Ovary (tissue), 10 donors: ENCODE measurements at places on chromosomes 1 and 21. TPM values are rescaled to one million over a fixed set of nuclear protein-coding genes. Genes with fewer than 3 reads are reported as not detected.
A peak's percentile ranks its signal among the peaks of the same experiment; 100 is the strongest.

TMEM82 gene
- not detected for total RNA-seq

TMIGD3 gene
- not detected for total RNA-seq

MAB21L3 gene
- not detected for total RNA-seq

ESRRG gene
- total RNA-seq: 1.2 TPM

CPLANE2 gene
- 11.7 TPM for total RNA-seq

MFSD2A gene
- 2.6 TPM for total RNA-seq

TNFSF18 gene
- 0.10 TPM for total RNA-seq

CXADR gene
- 4.6 TPM for total RNA-seq

- no peak overlapping the region for H3K27ac ChIP-seq
- no peaks in the 10 kb centered on the region for H3K36me3 ChIP-seq
- no peaks in the 10 kb centered on the region for H3K4me1 ChIP-seq
- no peak overlapping the region for H3K4me3 ChIP-seq
- no peak for DNase-seq
Observed at GRCh38 chr1:6976044-6976375, 190.8 kb downstream of the CAMTA1 start.

DNA sequence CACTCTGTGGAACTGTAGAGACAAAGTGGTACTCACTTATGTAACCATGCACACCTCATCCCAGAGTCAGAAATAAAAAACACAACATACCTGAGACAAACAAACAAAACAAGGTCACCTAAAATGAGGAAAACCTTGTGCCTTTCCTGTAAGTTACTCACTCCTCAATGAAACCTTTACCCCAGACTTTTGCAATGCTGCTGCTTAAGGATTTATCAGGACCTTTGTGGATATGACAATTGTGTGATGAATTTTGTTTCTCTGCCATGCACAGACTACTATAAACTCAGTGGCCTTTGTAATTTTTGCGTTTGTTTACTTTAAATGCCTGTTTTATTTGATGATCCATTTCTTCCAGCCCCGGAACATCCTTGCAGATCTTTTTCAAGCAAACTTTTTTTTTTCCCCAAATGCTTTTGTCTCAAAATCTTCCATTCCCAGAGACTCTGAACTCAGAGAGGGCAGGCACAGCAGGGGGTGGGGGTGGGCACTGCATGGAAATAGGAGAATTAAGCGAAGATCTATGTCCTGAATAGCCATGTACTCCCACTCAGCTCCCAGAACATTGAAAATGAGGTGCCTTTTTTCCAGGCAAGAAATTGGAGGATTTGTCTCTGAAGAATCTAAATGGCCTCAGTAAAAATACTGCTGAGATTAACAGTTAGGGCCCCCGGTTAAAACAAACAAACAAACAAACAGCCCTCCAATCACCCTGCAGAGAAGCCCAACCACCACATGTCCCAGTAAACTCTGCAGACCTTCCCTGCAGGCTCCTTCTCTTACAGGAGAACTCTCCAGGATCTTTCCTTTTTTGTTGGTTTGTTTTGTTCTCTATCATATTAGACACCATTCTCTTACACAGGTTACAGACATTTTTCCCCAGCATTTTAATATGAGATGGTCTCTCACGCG lies 22.6 kb upstream of the SIM2 start:
- H3K36me3 ChIP-seq: no peaks in the 10 kb centered on the region
- H3K27me3 ChIP-seq: no peaks in the 10 kb centered on the region
- DNase-seq: no peak

GRCh38 chr21:24938573-24938972 lies 668.7 kb downstream of the MRPL39 start:
- DNase-seq: no peak
- H3K36me3 ChIP-seq: no peaks in the 10 kb centered on the region
- H3K4me1 ChIP-seq: peaks cover 10% of the 10 kb centered on the region
- H3K27ac ChIP-seq: no peak overlapping the region

DNA sequence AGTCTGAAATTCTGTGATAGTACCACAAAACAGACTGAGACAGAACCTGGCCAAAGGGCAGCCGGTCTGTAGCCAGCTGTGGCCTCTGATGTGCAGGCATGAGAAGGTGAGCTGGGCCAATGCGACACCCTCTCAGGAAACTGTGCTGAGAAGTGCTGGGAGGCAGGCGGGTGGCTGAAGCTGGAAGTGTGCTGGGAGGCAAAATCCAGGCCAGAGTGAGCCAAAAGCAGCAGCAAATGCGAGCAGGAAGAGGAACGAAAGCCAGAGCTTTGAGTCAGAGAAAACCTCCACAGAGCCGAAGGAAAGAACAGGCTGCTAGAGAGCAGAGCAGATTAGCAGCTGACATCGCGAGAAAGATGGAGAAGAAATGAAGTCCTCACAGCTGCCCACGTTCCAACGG lies 10.2 kb upstream of the ATP13A2 start:
- H3K36me3 ChIP-seq: no peaks in the 10 kb centered on the region
- H3K27me3 ChIP-seq: no peaks in the 10 kb centered on the region
- no peaks in the 10 kb centered on the region for H3K4me1 ChIP-seq
- no peak overlapping the region for H3K27ac ChIP-seq
- no peak for DNase-seq
- no peak overlapping the region for H3K4me3 ChIP-seq

GRCh38 chr21:27812279-27812678 lies 845.4 kb upstream of the ADAMTS5 start:
- no peaks in the 10 kb centered on the region for H3K36me3 ChIP-seq
- H3K27ac ChIP-seq: no peak overlapping the region
- no peaks in the 10 kb centered on the region for H3K27me3 ChIP-seq
- DNase-seq: no peak
- H3K4me1 ChIP-seq: no peaks in the 10 kb centered on the region
- H3K4me3 ChIP-seq: no peak overlapping the region

- no peak overlapping the region for H3K4me3 ChIP-seq
- H3K4me1 ChIP-seq: no peaks in the 10 kb centered on the region
- no peak overlapping the region for H3K27ac ChIP-seq
- H3K36me3 ChIP-seq: no peaks in the 10 kb centered on the region
- DNase-seq: no peak
- H3K27me3 ChIP-seq: no peaks in the 10 kb centered on the region
Observed at GRCh38 chr1:217484871-217485270, 146.0 kb downstream of the GPATCH2 start.

- no peaks in the 10 kb centered on the region for H3K36me3 ChIP-seq
- DNase-seq: no peak
Observed at GRCh38 chr1:243968413-243968812, 82.7 kb upstream of the ZBTB18 start.

DNA sequence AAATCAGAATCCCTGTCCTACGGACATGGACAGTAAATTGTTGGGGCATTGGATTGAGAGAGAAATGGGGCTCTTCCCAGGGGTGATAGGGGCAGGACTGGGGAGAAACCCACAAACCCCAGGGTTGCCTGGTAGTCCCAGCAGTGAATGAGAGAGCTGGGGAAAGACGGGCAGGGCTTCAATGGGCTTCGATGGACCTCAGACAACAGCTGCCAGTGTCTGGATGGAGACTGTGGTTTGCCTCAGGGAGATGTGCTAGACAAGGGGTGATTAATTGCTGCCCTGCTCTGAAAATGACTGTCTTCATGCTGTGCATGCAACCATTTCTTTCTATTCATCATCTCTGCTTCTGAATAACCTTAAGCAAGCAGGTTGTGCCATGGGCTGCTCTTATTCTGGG lies 7.4 kb downstream of the GPR25 start:
- no peak overlapping the region for H3K4me3 ChIP-seq
- H3K27ac ChIP-seq: no peak overlapping the region
- H3K27me3 ChIP-seq: no peaks in the 10 kb centered on the region

GRCh38 chr1:167232801-167233200 lies 12.1 kb downstream of the POU2F1 start:
- H3K27ac ChIP-seq: no peak overlapping the region
- no peak overlapping the region for H3K4me3 ChIP-seq
- H3K36me3 ChIP-seq: no peaks in the 10 kb centered on the region
- peaks cover 4% of the 10 kb centered on the region for H3K4me1 ChIP-seq
- no peaks in the 10 kb centered on the region for H3K27me3 ChIP-seq
- DNase-seq: no peak

- H3K27me3 ChIP-seq: no peaks in the 10 kb centered on the region
- H3K4me1 ChIP-seq: peaks cover 2% of the 10 kb centered on the region
- H3K4me3 ChIP-seq: no peak overlapping the region
Observed at GRCh38 chr21:16517383-16517782, 787.6 kb downstream of the USP25 start.

DNA sequence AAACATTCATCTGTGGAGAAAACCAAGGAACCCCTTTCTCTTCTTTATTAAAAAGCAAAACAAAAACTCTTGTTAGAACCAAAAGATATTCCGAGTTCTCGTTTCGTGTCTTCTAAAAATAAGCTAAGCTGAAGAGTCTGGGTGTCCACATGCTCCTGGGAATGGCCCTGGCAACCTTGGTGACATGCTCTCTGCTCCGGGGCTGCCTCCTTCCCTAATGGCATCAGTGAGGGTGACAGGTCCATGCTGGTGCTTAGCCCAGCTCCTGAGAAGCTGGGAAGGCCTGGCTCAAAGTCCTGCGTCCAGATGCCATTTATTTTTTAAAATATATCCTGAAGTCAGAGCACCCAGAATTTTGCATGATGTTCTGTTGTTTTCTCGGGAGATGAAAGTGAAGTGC lies 24.6 kb upstream of the TRAPPC10 start:
- H3K36me3 ChIP-seq: no peaks in the 10 kb centered on the region
- H3K4me1 ChIP-seq: peaks cover 13% of the 10 kb centered on the region
- peak overlapping the region; percentile 32 for H3K27ac ChIP-seq
- H3K4me3 ChIP-seq: no peak overlapping the region
- H3K27me3 ChIP-seq: no peaks in the 10 kb centered on the region

- H3K27me3 ChIP-seq: no peaks in the 10 kb centered on the region
- H3K27ac ChIP-seq: no peak overlapping the region
- no peaks in the 10 kb centered on the region for H3K4me1 ChIP-seq
- no peaks in the 10 kb centered on the region for H3K36me3 ChIP-seq
- no peak for DNase-seq
- no peak overlapping the region for H3K4me3 ChIP-seq
Observed at GRCh38 chr1:28139025-28139712, 37.3 kb downstream of the PTAFR start.

- H3K27ac ChIP-seq: no peak overlapping the region
- no peaks in the 10 kb centered on the region for H3K27me3 ChIP-seq
- no peak for DNase-seq
- H3K4me1 ChIP-seq: peaks cover 2% of the 10 kb centered on the region
Observed at GRCh38 chr1:168110896-168111545, 25.7 kb downstream of the GPR161 start.

DNA sequence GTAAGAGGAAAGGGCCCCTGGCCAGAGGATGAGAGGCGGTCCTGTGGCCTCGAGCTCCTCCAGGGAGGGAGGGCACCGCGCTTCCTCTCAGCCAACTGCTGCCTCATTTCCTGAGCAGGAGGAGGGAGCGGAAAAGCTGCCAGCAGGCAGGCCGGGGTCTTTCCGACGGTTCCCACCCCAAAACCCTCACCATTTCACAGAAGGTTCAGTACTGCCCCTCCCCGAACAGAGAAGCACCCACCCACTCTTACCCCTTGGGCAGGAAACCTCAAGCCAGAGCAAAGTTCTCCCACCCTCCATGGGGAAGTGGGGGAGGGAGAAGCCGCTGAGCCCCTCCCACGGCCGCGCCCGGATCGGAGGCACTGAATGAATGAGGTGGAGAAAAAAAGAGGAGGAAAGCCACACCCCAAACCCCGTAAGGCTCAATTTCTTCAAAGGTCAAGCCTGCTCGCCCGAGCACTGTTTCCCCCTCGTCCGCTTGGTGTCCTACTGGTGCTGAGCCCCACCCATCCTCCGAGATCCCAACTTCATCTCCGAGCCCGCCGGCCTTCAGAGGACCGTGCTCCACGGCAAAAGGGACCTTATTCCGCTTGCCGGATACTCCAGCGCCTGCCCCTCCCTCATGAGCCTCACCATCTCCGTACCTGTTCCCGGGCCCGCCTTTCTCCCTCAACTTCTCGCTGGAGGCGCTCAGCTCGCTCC lies 9.4 kb downstream of the TPM3 start:
- peak; percentile 62 for DNase-seq
- H3K27ac ChIP-seq: no peak overlapping the region
- peak overlapping the region; percentile 61 for H3K4me3 ChIP-seq
- no peaks in the 10 kb centered on the region for H3K36me3 ChIP-seq
- peaks cover 16% of the 10 kb centered on the region for H3K4me1 ChIP-seq

- H3K27ac ChIP-seq: no peak overlapping the region
- H3K4me3 ChIP-seq: no peak overlapping the region
- H3K4me1 ChIP-seq: no peaks in the 10 kb centered on the region
Observed at GRCh38 chr1:178310685-178311105, 186.1 kb downstream of the CLEC20A start.

GRCh38 chr1:47013293-47013692 lies 10.2 kb upstream of the CYP4X1 start:
- no peak for DNase-seq
- H3K27me3 ChIP-seq: no peaks in the 10 kb centered on the region
- no peaks in the 10 kb centered on the region for H3K36me3 ChIP-seq
- H3K27ac ChIP-seq: no peak overlapping the region

DNA sequence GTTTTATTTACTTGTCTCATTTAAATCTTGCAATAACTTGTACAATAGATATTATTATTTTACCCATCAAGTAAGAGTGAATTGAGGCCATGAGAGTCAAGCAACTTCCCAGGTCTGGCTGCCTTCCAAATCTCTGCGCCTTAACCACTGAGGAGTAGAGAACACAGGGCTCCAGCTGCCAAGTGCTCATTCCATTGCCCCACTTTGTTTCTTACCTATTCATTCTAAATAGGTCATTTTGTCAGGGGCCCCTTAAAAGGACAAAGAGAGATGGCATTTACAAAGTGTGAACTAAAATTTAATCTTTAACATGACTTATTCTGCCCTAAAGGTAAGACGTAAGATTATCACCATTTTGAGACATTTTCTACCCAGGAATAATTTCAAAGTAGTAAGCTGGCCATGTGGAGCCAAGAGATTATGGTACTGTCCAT lies 3.5 kb downstream of the PPP1R15B start:
- H3K36me3 ChIP-seq: no peaks in the 10 kb centered on the region
- H3K4me1 ChIP-seq: peaks cover 3% of the 10 kb centered on the region
- H3K4me3 ChIP-seq: peak overlapping the region; percentile 86
- DNase-seq: peak; percentile 77
- no peak overlapping the region for H3K27ac ChIP-seq

GRCh38 chr21:45004059-45004422 lies 64.2 kb downstream of the SLX9 start:
- H3K27ac ChIP-seq: no peak overlapping the region
- H3K36me3 ChIP-seq: no peaks in the 10 kb centered on the region
- H3K27me3 ChIP-seq: no peaks in the 10 kb centered on the region
- no peak overlapping the region for H3K4me3 ChIP-seq
- DNase-seq: no peak

DNA sequence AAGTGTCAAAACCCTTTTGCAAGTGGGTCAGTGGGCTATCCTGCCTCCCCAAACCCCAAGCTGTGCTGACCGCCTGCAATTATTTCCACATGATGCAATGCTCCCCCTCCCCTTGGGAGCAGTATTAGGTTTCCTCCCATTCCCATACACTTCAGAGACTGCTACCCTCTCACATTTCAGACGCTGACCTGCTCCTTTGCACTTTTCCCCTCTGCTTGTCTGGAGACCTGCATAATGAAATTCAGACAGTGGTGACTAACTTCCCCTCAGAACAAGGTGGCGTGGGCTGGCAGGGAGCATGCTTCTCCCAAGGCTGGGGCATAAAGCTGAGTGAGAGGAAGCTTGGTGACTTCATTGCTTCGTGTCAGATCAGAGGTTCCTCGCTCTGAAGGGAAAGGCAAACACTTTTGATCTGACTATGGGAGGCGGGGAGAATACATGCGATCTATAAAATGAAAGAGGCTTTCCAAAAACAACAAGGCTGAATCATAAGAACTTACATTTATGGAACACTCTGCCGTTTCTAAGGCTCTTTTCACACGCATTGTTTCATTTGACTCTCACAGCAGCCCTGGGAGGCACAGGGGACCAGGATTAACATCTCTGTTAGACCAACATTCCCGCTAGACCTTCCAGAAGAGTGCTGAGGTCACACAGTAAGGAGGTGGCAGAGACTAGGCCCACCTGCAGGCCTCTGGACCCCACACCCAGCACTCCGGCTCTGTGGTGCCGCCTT lies 27.5 kb upstream of the ROR1 start:
- H3K4me1 ChIP-seq: no peaks in the 10 kb centered on the region
- H3K27ac ChIP-seq: no peak overlapping the region
- H3K27me3 ChIP-seq: no peaks in the 10 kb centered on the region
- no peak for DNase-seq
- H3K36me3 ChIP-seq: no peaks in the 10 kb centered on the region
